GM03348 (cell line): ENCODE measurements at places on chromosomes 3 and 15.

- no peak for DNase-seq
Observed at GRCh38 chr3:178189854-178190253, 346.4 kb upstream of the KCNMB2 start.

- no peak for DNase-seq
Observed at GRCh38 chr3:135706758-135707375, 258.7 kb upstream of the PPP2R3A start.

DNA sequence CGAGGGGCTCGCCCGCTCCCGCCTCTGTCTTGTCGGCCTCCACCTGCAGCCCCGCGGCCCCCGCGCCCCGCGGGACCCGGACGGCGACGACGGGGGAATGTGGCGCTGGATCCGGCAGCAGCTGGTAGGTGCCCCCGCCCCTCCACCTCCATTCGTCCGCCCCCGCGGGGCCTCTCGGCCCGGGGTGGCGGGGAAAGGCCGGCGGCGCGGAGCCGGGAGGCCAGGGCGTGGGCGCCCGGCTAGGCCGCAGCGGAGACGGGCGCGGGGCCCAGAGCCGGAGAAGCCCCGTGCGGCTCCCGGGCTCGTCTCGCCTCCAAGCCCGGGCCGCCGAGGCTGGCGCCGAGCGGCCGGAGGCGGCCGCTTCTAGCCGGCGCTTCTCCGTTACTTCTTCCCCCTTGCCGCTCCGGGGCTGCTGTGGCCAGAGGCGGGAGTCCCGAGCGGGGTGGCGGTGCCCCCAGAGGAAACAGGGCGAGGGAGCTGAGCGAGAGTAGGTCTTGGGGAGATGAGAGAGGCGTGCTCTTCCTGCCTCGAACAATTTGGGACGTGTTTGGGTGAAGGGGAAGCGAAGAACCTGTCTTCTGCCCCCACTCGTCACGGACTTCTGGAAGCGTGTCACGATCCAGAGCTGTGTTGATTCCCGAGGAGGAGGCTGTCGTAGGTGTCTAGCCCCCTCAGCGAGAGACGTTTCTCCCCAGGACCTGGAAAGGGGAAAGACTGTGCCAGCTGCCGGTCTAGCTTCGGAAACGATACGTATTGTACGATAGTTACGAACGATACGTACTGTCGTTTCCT, 555 bp downstream of the ATP11B start:
- DNase-seq: peak; percentile 77

DNA sequence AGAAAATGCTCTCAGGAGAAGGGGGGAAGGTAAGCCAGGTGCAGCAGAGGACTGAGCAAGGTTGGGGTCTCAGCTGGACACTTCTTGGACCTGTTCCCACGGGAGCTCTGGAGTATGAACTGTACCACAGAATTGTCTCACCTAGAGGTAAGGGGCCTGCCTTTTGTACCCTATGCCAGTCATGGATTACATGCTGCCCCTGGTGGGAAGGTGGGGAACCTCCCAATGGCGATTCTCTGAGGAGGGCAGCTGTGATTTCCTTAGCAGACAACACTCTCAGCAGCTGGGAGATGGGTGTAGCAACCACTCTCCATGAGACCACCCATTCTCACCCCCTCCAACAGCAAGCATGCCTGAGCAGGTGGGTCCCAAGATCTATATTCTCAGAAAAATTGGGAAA, 329.4 kb upstream of the CTNNB1 start:
- DNase-seq: no peak
